ENCODE measurements at places on chromosomes 1 and 21. TPM values are rescaled to one million over a fixed set of nuclear protein-coding genes. Genes with fewer than 3 reads are reported as not detected.

The DPYD gene
- total RNA-seq, result 43.3 TPM

DNA sequence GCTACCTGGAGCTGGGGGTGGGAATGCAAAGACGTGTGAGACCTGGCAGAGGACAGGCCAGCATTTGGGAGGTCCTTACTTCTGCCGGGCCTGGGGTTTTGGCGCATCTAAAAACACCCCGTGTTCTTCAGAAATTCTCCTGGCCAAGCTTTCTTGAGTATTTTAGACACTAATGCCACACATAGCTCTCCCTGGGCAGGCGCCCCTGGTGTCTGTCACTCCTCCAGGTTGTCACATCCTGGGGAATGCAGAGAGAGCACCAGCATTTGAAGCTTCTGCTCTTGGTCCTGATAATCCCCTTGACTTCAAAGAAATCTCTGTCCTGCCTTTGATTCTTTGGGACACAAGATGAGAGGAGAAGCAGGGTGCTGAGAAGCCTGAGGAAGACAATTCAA, 6.0 kb downstream of the CAPN9 start:
- DNase-seq, result no peak

GRCh38 chr1:103467100-103467499, 58.4 kb upstream of the RNPC3 start:
- no peak for DNase-seq

GRCh38 chr1:101150670-101151069, 86.1 kb upstream of the S1PR1 start:
- no peak for DNase-seq

GRCh38 chr1:32761253-32761877, 55.8 kb downstream of the YARS1 start:
- no peak for DNase-seq
